ENCODE measurements at places on chromosomes 1 and 21. TPM values are rescaled to one million over a fixed set of nuclear protein-coding genes. Genes with fewer than 3 reads are reported as not detected.

DNA sequence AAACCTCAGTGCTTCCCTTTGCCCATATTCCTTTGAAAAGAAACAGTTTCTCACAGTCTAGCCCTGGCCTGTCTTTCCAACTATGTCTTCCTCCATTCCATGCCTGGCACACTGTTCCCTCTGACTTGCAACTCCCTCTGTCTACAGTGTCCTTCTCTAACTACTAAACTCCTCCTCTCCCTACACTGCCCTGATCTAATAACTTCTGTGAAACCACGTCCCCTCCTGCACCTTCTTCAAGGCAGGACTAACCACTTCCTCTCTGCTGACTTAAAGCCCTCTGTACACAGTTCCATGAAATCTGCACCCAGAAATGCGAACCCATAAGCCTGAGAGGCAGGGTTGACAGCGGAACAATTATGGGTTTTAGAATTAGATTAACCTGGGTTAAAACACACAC lies 62.2 kb upstream of the ATP1B1 start:
- no peak for DNase-seq

GRCh38 chr1:24149866-24150233 lies 6.9 kb upstream of the IL22RA1 start:
- DNase-seq: peak; percentile 55

- DNase-seq: no peak
These were observed 66.1 kb downstream of the LGR6 start for GRCh38 chr1:202259705-202260104.

- DNase-seq: no peak
These were observed 56.9 kb downstream of the UBR4 start for GRCh38 chr1:19153169-19153568.

The LORICRIN gene
- not detected for total RNA-seq
